Stimulated activated CD8-positive, alpha-beta memory T cell treated with anti-CD3 and anti-CD28 coated beads, Interleukin-15, amount 100 ng/mL, for 4 hours (primary cell): ENCODE measurements at places on chromosomes 13 and 19.

DNA sequence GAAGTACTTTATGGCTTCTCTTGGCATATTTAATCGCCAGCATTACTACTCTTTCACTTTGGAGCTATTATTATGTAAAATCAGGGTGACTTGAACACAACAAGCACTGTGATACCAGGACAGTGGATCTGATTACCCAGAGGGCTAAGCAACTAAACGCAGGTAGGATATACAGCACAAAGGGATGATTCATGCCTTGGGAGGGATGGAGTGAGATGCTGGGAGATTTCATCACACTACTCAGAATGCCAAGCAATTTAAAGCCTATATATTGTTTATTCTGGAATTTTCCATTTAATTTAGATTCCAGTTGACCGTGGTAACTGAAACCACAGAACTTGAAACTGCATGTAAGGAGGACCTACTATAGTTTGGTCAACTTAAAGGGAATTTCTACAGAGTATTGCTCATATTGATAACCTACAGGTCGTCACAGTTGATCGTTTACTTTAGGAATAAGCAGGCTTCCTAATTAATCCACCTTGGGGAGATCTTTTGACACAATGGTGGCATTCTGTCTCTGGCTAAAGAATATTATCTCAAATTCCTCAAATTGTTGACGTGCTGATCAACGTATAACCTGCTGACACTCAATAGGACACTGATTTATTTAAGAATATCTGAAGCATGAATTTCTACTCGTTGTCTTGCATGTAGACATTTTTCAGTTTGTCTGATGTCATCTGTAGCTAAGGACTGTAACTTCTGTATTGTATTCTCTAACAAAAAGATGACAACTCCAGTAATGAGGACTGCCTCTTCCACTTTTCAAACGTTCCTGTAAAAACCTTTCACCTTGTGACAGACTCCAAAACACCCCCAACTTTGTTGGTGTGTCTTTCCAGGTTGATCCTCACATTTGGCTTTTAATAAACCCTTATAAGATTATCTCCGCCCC lies 254.2 kb downstream of the GPC5 start:
- DNase-seq: no peak

GRCh38 chr13:67791047-67791446 lies 560.9 kb upstream of the PCDH9 start:
- no peak for DNase-seq

DNA sequence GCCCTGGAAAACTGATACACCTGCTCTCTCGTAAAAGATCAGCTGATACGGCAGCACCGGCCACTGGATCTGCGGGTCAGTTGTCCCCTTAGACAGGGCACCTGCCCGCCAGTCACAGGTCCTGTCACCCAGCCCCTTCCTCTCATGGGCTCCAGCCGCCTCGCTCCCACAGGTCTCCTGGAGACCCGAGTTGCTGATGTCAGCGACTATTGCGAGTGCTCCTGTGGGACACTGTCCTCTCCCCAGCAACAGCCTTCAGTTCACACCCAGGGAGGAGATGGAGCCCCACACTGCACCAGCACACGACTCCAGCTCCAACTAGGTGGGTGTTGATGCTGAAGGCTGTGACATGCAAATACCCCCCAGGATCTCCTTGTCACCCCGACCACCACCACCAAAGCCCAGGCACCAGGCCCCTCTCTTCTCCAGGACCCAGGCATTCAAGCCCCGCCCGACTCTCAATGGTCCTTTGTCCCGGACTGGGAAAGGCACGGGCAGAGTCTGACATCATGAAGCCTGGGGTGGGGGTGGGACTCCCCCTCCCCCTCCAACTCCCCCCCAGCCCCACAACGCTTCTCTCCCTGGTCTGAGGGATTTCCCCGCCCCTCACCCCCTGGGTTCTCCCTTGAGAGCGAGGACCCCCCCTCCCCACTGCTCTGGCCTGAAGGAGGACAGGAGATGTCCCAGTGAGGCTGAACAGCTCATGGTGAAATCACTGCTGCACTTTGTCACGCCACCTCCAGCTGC lies 1.4 kb upstream of the MAG start:
- DNase-seq: no peak

GRCh38 chr19:29189033-29189360 lies 24.0 kb downstream of the UQCRFS1 start:
- no peak for DNase-seq

DNA sequence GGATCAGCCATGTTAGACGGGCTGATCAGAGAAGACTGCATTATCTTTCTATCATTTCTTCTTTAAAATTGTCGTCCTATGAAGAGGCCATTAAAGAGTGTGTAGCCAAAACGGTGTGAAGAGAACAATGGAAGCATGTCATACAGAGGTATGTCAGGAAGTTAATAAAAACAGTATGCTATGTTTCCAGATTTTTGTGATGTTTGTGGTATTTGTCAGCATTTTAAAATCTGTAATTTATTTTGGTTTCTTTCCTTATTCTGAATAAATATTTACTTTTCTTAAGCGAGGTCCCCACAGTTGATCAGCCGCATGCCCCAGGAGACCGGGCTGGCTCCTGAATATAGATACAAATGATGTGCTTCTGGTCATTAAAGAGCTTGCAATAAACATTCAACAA lies 142.9 kb upstream of the SERP2 start:
- DNase-seq: no peak

DNA sequence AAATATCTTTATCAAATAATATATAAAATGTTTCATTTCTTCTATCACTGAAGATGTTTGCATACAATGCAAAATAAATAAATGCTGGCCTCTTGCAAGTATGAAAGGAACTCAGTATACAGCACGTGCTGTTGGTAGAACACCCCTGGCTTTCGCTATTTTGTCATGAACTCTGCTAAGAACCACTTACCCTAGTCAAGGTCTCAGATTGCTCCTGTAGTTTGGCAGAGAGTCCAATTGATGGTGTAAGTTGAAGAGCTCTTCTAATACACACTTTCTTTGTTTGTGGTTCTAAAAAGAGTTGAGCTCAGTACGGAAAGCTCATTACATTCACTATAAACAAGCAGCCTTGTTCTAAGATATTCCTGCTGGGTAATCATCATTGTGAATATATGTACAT lies 1258.9 kb downstream of the EFNB2 start:
- DNase-seq: no peak

DNA sequence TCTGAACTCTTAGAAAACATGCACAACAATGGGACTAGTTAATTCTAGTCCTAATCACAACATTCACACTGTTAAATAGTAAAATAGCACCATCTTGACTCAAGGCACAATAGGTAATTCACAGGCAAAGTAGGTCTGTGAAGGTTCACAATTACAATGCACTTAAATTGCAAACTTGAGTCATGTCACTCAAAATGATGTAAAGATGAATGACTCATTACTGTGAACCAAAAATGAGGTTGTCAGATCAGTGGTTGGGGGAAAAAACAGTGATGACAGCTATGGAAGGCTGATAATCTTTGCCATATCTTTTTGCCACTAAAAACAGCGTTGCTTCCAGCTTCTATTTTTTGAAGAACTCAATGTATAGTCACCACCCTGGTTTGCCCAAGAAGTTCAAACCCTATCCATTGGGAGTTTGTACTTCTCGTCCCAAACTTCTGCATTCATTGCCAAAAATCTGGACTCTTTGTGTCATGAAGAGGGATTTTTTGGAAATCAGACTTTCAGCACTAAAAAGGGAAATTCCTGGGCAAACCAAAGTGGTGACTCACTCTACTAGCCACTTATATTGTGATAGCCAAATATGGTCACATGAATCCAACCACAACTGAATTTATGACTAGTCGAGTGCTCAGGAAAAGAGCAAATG lies 200.9 kb upstream of the TMTC4 start:
- no peak for DNase-seq

DNA sequence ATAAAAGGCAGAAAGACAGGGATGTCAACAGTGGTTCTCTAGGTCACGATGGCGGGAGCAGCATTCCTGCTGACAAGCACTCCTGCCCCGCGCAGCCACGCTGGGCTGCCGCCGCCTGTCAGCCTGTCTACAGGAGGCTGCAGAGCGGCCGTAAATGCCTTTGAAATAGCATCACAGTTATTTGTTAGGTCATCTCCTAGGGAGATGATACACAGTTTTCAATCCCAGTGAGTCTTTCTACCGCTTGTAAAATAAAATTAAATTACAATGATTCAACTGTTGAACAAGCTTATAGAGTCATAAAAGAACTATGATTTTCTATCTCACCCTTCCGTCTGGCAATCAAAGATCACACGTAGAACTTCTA lies 7.3 kb upstream of the SLC7A9 start:
- no peak for DNase-seq

DNA sequence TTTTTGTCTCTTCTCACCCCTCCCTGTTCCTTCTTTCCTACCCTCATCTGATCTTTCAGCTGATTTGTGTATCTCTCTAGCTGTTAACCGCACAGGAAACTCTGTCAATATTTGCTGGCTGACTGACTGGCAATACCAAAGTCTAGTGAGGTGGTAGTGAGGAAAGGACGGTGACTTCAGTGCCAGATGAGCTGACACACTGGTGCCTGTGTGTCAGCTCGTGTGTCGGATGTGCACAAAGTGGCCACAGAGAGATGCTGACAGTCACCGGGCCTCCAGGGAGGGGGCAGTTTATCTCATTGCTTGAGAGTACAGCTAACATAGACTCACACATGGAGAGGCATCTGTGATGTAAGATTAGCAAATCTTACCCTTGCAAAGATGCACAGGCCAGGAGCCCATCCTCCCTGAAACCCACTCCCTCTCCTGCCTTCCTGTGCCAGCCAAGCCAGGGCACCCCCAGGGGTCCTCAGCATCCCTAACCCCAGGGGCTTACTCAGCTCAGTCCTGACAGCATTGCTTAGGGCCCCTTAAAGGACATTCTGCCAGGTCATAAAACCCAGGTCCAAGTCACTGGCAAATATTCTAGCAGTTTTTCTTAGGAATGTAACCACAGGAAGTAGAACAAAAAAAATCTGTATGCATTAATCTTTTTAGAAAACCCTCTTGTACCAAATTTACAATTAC lies 80.2 kb downstream of the SHISA2 start:
- no peak for DNase-seq

- DNase-seq: no peak
These were observed 199.6 kb downstream of the SPRY2 start for GRCh38 chr13:80141123-80141849.

DNA sequence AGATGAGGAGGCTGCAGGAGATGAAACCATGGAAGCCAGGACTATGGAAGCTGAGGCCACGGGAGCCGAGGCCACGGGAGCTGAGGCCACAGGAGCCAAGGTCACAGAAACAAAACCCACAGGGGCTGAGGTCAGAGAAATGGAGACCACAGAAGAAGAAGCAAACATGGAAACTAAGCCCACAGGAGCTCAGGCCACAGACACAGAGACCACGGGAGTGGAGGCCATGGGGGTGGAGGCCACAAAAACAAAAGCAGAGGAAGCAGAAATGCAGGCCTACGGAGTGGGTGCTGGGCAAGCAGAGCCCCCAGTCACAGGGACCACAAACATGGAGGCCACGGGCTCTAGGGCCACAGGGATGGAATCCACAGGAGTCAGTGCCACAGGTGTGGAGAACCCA lies 12.5 kb upstream of the EBI3 start:
- no peak for DNase-seq

GRCh38 chr13:21970918-21971317 lies 300.0 kb downstream of the FGF9 start:
- DNase-seq: no peak

GRCh38 chr13:76852986-76853385 lies 33.2 kb downstream of the KCTD12 start:
- DNase-seq: no peak
